Stimulated activated naive B cell treated with anti-CD40 and anti-IgM and Interleukin-4, amounts not matched to agents 10 μg/mL and 1 μg/mL and 100 μg/mL, for 72 hours (primary cell): ENCODE measurements at places on chromosomes 7 and 10.
A peak's percentile ranks its signal among the peaks of the same experiment; 100 is the strongest.

DNA sequence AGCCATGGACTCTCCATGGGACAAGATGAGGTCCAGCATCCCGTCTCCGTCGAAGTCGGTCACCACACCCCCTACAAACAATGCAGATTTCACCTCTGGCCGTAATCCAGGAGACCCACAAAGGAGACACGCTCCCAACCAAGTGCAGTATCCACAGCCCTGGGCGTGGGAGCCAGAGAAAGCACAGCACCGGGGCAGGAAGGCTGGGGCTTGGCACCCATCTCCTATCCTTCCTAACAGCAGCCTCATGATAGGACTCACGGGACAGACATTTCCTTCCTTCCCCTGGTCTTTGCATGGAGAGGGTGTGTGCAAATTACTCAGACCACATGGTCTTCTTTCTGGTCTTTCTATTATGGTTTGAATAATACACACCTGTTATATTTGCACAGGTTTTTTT is 46.3 kb downstream of the GOLGA7B start:
- no peak for DNase-seq

- DNase-seq = no peak
These were observed 228.7 kb upstream of the FZD8 start for GRCh38 chr10:35870665-35871310.

- DNase-seq = no peak
These were observed 77.7 kb downstream of the OTUD1 start for GRCh38 chr10:23516530-23516929.

- peak; percentile 18 for DNase-seq
These were observed 16.4 kb downstream of the ZNF487 start for GRCh38 chr10:43453266-43453831.

- no peak for DNase-seq
These were observed 171.1 kb downstream of the ADRA2A start for GRCh38 chr10:111247781-111248389.

GRCh38 chr10:131667047-131667446 is 233.8 kb upstream of the PPP2R2D start:
- DNase-seq = no peak

DNA sequence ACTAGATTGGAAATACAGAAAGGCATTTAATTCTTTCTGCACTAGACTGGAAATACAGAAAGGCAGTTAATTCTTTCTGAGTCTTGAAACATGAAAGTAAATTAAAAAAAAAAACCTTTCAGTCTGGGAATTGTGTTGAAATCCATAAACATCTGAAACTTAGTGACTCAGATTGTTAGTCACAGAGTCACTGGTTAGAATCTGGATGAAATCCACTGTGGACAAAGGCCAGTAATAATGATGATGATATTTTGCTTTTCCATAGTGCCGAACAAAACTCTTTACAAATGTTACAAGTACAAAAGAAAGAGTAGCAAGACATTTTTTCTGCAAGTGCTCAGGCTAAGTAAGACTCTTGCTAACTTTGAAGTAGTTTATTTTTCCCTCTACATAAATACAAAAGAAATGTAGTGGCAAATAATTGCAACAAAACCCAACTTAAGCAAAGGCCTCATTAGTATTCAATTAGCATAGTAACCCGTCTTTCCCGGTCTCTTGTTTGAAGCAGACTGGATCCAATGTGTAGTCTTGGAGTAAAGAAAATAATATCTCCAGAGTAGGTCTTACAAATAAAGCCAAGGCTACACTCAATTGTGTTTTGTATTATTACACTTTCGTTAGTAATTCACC is 5.8 kb upstream of the PRTFDC1 start:
- no peak for DNase-seq

- no peak for DNase-seq
These were observed 481.8 kb upstream of the GHITM start for GRCh38 chr10:83657487-83657886.

DNA sequence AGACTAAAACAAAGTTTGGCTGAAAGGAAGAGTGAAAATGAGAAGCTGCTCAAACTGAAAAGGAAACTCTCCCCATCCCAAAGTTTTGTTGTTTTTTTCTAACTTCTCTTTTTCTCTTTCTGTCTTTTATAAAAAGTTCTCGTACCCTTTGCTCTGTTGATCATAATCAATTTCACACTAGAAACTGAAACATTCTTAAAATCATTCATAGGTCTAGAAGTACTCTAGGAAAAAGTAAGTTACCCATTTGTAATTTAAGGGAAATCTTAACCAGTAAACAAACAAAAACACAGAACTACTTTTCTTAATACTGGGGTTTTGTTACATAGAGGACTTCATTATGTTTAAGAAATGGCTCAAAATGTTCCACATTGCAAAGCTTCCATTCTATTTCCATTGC is 339.8 kb downstream of the SEMA3D start:
- no peak for DNase-seq

- no peak for DNase-seq
These were observed 305.7 kb downstream of the FZD1 start for GRCh38 chr7:91569728-91570457.
